ENCODE measurements at places on chromosomes 5 and 9.

DNA sequence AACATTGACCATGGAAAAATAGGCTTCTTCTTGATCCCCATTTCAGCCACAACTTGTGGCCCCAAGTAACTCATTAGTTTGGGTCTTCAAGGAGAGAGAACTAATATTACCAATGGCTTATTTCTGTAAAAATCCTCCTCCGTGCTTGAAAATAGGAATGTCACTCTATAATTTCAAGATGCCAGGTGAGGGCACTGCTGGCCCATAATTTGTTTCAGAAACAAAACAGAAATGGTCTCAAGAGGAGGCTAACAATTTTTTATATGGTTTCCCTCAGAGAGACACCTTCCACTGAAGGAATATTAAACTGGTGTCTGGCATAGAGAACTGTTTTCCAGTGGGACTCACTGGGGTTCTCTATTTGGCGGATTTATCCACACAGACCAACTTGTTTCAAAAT lies 437.0 kb upstream of the TRPC7 start:
- no peak for DNase-seq

- no peak for DNase-seq
Observed at GRCh38 chr5:17256839-17257238, 39.4 kb downstream of the BASP1 start.

- DNase-seq, result no peak
Observed at GRCh38 chr5:150044329-150044681, 42.0 kb downstream of the CSF1R start.

DNA sequence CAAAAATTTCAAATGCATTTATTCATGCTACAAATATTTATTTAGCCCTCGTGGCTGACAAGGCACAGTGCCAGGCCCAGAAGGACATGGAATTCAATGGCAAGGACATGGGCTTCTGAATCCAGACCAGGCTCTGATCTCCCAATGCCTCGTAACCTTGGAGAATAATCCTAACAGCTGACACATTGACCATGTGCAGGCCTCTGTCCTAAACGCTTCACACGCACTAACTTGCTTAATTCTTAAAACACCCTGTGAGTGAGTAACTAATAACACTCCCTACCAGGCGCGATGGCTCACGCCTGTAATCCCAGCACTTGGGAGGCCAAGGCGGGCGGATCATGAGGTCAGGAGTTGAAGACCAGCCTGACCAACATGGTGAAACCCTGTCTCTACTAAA lies 33.2 kb downstream of the MYO10 start:
- no peak for DNase-seq

DNA sequence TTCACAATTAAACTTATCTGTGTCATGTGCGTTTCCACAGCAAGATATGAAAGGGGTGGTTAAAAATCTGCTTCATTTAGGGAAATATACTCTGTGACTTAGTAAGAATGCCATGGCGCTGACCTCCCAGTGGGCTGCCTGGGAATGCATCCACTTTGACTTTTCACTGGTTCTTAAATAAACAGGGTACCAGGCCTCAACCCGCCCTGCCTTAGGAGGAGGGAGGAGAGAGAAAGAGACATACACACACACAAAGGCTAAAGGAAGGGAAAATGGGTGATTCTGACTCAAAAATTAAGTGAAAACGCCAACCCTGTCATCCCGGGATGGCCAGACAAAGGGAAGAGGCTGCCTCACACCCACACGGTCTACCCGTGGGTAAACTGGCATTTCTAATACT lies 122.1 kb downstream of the EBF1 start:
- DNase-seq, result no peak
